CD4-positive, alpha-beta T cell treated with Interleukin-15 for 1 hour (primary cell): ENCODE measurements at places on chromosomes 3 and 15.
A peak's percentile ranks its signal among the peaks of the same experiment; 100 is the strongest.

- DNase-seq: no peak
Measured at GRCh38 chr3:102577082-102577789, 142.4 kb downstream of the ZPLD1 start.

- DNase-seq: no peak
Measured at GRCh38 chr3:123816673-123817207, 67.4 kb downstream of the MYLK start.

DNA sequence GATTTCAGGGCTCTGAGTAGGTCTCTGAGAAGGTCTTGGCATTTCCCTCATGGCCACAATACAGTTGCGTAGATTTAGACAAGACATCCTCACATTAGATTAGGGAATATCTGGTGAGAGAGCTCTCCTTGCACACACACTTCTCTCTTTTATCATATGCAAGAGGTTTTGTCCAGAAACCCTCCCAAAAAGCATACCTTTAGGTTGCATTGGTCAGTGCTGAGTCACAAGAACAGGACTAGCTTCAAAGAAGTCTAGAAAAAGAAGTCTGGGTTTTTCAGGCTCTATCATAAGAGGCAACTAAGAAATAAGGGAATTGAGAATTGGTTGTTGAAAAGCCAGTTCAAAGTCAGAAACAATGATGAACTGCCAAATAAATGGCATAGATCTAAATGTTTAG, 40.1 kb upstream of the MITF start:
- no peak for DNase-seq

DNA sequence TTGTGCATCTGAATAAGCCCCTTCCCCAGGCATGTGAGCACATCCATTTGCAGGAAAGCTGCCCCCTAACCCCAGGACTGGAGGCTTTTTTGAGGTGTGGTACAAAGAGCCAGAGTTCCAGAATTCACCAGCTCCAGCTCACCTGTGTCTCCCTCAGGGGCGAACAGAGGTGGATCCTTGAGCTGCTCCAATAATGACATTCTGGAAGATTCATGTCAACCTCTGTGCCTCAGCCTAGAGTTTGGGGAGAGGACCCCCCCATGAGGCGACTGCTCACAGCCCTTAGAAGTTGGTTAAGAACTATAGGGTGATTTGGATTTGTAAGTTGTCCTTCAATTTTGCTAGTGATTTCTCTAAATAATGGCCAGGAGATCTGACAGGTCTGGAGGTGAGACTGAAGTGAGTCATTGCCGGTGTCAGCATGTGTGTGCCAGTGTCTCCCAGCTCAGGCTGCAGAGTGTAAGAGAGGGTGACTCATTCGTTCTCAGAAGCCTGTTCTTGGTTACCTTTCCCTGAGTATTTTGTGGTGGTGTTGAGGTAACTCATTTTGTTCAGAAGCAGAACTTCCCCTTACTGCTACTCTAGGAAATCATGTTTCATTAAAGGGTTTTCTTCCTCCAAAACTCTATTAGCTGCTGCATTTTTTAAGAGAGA, 136.9 kb upstream of the TOPAZ1 start:
- no peak for DNase-seq

DNA sequence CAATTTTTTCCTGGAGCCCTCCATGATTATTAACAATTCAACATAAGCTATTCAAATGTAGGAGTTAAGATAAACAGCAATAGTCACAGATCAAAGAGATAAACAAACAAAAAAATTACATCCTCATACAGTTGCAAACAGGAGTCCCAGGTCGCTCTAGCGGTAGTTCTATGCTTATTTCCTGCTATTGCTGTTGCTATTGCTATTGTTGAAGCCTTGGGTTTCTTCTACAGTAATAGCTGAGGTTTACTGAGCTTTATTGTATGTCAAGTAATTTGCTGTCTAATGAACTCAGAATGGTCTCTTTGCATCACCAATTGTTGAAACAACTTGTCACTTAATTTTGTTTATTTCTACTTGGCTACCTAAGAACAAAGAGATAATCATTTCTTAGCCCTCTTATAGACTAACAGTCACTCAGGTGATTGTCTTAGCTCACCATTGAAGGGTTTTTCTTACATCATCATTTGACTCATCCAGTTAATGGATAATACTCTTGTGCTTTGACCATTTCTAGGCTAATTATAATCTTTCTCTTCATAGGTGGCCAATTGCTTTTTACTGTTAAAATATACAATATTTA, 654.6 kb downstream of the MECOM start:
- no peak for DNase-seq

GRCh38 chr15:58444056-58444455, 12.3 kb downstream of the LIPC start:
- no peak for DNase-seq

DNA sequence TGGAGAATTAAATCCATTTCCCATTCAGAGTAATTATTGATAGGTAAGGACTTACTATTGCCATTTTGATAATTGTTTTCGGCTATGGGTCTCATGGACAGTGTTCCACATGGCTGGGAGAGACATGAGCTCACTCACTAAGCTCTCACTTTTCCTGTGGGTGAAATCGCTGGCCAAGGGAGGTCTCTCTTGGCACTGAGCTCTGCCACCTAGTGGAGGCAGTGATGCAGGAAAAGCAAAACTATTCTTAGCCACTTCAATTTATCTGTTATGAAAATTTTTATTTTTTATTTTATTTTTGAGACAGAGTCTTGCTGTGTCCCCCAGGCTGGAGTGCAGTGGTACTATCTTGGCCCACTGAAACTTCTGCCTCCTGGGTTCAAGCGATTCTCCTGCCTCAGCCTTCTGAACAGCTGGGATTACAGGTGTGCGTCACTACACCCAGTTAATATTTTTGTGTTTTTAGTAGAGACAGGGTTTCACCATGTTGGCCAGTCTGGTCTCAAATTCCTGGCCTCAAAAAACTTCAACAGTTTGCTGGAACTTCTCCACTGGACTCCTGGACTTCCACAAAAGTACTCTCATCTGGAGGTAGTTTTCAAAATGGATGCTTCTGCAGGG, 4.7 kb upstream of the RNF13 start:
- DNase-seq: peak; percentile 60
